ENCODE measurements at places on chromosomes 12 and 14.
A peak's percentile ranks its signal among the peaks of the same experiment; 100 is the strongest.

- DNase-seq = no peak
Measured at GRCh38 chr14:25247609-25248008, 197.7 kb upstream of the STXBP6 start.

DNA sequence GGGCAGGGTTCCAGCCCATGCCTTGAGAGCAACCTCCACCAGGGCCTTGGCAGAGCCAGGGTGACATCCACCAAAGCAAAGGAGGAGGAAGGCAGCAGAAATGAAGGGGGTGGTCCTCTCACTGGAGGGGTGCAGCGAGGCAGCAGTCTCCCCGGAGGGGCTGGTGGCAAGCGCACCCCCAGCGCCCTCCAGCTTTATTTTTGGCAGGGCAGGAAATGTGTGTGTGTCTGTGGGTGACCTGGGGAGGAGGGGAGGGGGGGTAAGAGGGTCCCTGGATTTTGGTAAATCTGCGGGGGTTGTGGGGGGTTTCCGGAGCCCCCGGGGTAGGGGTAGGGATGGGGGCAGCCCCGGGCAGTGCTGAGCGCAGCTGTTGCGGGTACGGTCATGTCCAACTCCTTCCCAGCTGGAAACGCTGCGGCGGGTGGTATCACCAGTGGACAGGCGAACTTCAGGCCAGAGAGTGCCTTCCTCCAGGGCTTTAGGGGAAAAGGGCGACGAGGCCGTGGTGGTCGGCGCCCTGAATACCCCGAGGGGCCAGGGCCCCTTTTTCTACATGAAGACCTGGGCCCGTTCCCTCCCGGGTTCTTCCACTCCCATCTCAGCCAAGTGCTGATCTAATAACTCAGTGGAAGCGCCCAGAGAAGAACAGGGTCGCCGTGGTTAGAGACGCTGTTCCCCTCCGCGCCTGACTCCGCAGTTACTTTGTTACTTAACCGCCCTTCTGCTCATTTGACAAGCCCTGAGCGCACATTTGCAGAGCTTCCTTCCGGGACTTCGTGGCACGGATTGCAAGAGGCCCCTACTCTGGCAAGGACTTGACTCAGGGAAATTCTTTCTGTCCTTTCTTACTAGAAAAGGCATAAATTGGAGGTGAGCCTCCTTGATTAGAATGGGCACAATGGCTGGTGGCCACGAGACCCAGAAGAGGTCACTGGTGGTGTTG, 55.2 kb downstream of the FOS start:
- DNase-seq = no peak

DNA sequence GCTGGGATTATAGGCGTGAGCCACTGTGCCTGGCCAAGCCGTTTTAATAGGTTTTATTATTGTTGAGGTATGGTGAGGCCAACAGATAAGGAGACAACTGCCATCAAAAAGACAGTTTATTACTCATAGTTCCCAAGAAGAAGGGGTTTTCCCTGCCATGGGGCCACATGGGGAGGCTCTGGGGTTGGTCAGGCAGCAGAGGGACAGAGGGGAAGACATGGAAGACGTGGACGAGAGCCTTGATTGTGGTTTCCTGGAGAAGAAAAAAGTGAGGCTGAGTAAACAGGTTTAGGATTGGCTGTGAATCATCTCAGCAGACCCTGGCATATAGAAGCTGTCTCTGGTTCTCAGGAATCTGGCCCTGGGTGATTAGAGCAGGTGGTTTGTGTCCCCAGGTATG, 69.9 kb downstream of the FOXN4 start:
- DNase-seq = no peak

DNA sequence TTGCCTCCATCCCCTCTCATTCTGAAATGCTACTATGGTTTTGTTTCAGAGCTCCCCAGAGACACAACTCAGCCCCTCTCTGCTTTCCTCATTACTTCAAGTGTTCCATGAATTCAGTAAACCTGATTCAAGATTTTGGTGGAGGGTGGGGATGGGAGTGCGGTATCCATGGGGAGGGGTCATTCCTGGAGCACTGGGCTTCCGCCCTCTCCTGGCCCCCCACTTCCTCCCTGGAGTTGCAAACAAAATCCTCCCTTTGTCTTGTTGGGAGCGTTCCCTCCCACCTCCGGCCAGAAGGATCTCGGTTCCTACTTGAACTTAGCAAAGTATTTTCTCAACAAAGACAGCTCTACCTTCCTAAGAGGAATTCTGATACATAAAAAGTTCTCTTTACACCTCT, 71.8 kb upstream of the LTA4H start:
- no peak for DNase-seq

GRCh38 chr12:45725631-45726602, 3.6 kb upstream of the ARID2 start:
- peak; percentile 28 for DNase-seq

DNA sequence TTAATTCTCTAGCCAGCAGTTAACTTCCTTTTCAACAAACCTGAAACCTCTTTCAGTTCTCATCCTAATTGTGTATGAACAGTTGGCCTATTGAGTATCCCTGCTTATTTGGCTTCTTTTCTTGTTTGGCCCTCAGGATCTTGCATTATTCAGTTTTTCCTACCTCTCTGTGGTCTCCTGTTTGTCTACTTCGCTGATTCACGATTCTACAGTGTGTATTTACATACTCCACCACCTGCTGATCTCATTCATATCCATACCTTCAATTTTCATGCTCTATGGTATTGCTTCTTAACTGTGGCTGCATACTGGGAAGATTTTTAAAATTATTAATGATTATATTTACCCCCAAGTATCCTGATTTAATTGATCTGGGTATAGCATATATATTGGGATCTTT, 56.4 kb downstream of the RASSF9 start:
- peak; percentile 96 for DNase-seq

GRCh38 chr12:89051065-89051677, 301.1 kb downstream of the DUSP6 start:
- DNase-seq = peak; percentile 59

DNA sequence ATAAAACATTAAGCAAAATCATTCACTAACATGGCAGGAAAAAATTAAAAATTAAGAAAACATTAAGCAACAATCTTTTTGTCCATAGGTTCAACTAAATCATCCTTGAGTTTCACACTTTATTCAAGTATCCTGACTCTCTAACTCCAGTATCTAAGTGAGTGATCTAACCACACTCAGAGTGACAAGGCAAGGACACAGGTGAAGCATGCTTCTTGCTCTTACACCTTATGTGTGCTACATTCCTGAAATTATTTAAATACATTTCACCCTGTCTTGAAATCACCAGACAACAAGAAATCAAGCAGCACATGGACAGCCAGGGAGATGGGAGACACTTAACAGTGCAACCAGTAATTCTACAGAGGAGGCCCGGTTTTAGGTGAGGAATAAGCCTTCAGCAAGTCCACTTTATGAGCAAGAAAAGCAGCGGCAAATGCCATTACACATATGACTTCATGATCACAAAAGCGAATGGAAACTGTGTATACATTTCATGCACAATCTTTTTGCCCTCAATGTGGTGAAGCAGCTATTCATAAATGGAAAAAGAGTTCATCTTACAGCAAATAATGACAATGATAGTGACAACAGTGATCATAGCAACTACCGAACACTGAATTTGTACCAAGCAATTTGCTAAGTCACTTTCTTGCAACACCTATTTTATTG, 37.4 kb downstream of the PHLDA1 start:
- DNase-seq = no peak

DNA sequence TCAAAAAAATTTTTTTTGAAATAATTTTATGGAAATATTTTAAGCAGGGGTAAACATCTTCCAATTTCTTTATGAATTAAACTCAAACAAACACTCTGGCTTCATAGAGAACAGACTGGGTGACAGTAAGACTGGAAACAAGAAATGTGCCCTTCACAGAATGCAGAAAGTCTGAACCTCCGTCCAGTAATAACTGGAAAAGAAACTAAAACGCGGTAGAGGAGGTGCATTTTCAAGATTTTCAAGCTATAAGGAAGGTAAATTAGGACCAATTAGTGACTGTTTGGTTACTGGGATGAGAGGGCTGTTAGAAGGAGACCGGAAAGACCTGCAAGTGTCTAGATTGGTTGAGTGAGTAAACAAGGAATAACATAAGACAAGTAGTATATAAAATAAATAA, 245.7 kb downstream of the CEP128 start:
- no peak for DNase-seq

GRCh38 chr14:104462651-104463630, 116.6 kb upstream of the C14orf180 start:
- no peak for DNase-seq

DNA sequence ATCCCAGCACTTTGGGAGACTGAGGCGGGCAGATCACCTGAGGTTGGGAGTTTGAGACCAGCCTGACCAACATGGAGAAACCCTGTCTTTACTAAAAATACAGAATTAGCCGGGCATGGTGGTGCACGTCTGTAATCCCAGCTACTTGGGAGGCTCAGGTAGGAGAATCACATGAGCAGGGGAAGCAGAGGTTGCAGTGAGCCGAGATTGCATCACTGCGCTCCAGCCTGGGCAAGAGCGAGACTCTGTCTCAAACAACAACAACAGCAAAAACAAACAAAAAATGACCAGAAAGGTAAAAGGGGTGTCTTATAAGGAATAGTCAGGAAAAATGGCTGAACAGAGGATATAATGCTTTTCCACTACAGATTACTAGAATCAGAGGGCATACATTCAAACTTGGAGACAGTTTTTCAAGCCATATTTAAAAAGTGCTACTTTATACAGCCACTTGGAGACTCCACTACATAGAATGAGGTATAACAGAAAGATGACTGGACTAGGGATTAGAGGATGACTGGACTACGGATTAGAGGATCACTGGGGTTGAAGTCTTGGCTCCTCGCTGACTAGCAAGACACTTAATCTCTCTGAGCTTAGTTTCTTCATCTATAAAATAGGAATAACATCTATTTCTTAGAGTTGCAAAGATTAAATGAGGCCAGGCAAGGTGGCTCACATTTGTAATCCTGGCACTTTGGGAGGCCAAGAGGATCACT, 4.9 kb upstream of the CS start:
- DNase-seq = no peak

DNA sequence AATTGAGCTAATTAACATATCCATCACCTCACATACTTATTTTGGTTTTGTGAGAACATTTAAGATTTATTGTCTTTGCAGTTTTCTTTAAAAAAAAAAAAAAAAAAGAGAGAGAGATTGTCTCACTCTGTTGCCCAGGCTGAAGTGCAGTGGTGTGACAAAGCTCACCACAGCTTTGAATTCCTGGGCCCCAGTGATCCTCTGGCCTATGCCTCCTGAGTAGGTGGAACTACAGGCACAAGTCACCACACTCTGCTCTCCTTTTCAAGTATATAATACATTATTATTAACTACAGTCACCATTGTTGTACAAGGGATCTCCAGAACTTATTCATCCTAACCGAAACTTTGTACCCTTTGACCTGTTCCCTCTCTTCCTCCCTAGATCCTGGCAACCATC, 64.0 kb downstream of the NUMB start:
- no peak for DNase-seq

- no peak for DNase-seq
Measured at GRCh38 chr14:87629788-87630187, 363.2 kb downstream of the GALC start.

- no peak for DNase-seq
Measured at GRCh38 chr12:76318773-76319594, 29.2 kb downstream of the BBS10 start.

GRCh38 chr12:79411791-79412190, 279.0 kb downstream of the PAWR start:
- DNase-seq = no peak

DNA sequence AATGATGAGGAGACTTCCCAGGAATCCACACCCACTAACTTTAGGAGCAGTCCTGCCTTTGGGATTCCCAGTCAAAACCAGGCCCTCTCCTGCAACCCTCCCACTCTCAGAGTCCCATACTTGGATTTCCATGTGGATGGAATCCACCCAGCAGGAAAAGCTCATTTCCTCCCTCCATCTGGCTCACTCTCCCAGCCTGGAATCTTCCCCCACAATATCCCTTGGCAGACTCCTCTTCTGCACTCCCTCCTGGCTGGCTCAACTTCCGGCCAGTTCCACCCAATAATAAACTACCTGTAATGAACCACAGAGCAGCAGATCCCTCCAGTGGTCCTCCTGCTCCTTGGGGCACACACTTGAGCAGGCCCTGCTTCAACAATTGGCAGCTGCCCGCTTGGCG, 102.8 kb upstream of the EGLN3 start:
- DNase-seq = no peak

GRCh38 chr14:104342435-104343293, 204.3 kb downstream of the KIF26A start:
- no peak for DNase-seq

DNA sequence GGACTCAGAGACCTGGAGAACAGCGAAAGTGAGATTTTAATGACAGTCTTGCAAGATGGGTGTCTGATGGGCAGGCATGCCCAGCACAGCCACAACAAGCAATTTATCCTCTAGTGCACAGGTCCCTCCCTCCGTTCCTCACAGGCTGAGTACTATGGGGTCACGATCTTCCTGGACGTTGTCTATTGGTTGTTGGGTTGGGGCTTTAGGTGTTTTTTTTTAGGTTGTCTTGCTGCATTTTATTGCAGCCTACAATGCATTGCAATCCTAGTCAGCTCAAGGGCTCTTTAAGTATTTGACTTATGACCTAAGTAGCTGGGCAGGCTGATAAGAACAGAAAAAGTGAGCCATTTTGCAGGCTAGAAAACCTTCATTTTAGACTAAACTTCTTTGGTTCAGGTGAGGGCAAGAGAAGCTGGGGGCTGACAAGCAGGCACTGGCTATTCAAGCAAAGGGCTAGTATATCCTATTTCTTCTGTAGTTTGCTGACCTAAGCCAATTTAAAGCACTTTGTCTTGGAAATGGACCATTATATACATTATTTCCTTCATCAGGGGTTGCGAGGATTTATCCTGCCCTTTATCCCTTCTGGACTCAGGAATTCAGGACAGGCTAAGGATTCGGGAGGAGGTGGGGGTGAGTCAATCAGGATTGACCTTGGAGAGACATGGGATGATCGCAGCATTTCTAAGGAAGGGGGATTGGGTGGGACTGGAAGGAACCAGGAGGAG, 6.0 kb downstream of the KRT7 start:
- no peak for DNase-seq

GRCh38 chr12:90897986-90898385, 57.0 kb downstream of the CCER1 start:
- DNase-seq = no peak

GRCh38 chr12:108570743-108571608, 8.6 kb downstream of the ISCU start:
- DNase-seq = no peak

DNA sequence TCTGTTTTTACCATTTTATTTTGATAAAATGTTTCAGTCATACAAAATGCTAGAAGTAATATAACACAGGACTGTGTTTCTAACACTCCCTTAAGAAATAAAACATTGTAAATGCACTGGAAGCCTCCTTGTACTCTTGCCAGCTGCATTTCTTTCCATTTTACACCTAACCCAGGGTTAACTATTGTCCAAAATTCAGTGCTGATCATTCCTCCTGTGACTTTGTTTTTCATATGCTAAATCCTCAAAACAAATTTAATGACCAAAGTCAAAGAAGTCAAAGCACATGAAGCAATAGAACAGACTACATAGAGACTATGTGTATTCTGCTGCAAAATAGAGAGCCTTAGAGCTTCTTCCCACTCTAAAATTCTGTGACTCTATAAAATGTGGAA, 420.3 kb upstream of the PRICKLE1 start:
- no peak for DNase-seq
